ENCODE measurements at places on chromosomes 2 and 18. TPM values are rescaled to one million over a fixed set of nuclear protein-coding genes. Genes with fewer than 3 reads are reported as not detected.

DNA sequence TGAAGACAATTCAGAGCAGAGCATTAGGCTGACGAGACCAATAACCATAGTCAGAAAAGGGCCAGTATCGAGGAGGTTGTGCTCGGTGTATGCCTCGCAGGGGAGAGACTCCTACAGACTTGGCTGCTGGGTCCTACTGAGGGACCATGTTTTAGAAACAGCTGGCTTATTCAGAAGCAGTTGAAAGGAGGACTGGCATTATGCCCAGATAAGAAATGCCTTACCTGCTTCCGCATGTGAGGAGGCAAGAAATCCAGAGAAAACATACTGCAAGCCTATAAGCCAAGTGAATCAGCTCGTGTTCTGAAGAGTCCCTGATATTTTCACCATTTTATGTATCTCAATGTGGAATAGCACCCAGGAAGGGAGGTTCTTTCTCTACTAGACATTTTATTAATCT, 434.7 kb downstream of the GRB14 start:
- H3K27ac ChIP-seq = no peak overlapping the region
- H3K4me3 ChIP-seq = no peak overlapping the region
- H3K4me1 ChIP-seq = no peaks in the 10 kb centered on the region
- DNase-seq = no peak

DNA sequence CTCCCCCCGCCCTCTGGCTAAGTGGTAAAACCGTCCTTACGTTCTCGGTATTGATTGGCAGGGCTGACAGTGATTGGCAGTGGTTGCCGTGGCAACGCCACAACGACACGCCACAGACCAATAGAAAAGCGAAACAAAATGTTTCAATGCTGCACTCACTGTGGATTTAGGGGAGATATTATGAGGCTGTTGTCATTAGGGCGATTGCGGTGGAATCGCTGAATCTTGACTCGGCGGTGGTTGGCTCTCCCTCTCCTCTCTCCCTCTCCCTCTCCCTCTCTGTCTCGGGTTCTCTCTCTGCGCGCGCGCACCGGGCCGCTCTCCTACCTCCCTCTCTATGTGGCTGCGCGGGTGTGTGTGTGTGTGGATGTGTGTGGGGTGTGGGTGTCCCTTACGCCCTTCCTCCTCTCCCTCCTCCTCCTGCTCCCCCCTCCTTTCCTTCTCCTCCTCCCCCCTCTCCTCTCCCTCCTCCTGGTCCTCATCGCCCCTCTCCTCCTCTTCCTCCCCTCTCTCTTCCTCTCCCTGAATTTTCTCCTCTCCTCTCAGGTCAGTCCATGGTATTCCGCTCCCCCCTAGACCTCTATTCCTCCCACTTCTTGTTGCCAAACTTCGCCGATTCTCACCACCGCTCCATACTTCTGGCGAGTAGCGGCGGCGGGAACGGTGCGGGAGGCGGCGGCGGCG, at the start of gene SIX3:
TSS of gene SIX3 (plus strand) at position 152 of the 684 bp plus-strand sequence. CDS start at position 555, 403 bp downstream.
- no peak within 1 kb of the TSS for H3K4me3 ChIP-seq
- H3K27me3 ChIP-seq = peaks cover 56% of the 10 kb centered on the region
- H3K4me1 ChIP-seq = peaks cover 49% of the 10 kb centered on the region
- no peak for DNase-seq

Gene EPB41L3
- 22.1 TPM for total RNA-seq

DNA sequence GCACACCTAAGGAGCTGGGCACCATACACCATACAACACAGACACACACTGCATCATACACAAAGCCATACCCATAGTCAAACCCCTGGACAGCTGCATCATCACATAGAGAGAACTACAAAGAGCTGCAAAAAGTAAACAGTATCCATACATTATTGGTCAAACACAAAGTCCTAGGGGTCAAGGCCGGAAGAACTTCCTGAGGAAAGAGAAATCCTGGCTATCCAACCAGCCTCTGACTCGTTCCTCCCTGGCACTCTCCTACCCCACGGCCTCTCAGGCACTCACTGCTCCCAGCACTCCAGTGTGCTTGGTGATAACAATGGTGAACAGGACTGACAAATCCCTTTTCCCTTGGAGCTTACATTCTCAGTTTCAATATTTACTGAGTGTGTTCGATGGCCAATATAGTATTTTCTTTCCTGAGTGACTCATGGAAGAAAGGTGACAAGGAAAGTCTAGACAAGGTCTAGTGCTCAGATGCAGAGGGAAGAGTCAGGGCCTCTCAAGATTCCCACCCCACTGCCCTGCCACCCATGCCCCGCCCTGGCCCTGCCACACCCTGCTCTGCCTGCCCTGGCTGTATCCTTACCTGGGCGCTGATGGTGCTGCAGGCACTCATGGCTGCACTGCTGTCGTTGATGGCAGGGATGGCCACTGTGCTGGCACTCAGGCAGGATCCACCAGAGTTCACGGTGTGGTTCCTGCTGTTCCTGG, 3.4 kb downstream of the CFAP65 start:
- no peak for DNase-seq
- H3K27me3 ChIP-seq = peaks cover 9% of the 10 kb centered on the region
- H3K36me3 ChIP-seq = no peaks in the 10 kb centered on the region
- no peak overlapping the region for H3K4me3 ChIP-seq
- H3K27ac ChIP-seq = no peak overlapping the region

DNA sequence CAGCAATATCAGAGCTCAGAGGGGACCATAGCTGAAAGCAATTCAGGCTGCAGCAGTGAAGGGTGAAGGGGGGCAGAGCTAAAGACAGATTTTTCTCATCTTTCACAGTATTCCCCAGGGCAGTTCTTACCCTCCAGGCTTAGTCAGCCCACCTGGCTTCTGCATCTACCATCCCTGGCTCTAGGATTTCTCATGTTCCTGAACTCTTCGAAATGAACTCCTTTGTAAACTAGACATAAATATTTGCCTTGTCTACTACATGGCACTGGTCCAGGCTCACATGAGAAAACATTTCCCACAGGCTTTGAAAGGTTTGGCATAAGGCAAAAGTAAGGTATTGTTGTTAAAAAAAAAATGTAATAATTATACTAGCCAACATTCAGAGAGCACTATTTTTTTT, 23.6 kb upstream of the NEB start:
- no peaks in the 10 kb centered on the region for H3K36me3 ChIP-seq
- no peak overlapping the region for H3K27ac ChIP-seq
- no peak for DNase-seq

DNA sequence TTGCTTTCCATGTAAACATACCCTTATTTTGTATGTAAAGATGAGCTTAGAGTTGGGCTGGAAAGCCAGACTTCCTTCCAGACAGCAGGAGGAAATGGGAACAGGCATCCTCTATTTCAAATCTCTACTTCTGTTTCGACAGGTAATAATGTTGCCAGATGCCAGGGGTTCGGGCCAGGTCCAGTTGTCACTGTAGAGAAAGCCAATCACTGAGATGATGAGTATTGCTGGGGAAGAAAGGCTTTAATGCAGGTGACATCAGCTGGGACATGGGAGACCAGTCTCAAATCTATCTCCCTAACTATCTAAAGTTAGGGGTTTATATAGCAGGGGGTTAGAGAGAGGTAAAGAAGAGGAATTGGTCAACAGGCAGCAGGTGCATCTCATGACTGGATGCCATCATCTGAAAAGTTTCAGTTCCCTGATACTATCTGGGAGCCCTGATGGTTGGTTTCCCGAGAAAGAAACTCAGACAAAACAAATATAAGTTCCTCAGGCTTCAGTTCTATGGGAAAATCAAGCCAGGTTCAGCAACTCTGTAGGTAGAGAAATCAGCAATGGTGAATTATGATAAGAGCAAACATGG, 9.3 kb upstream of the MTCL1 start:
- H3K27me3 ChIP-seq = no peaks in the 10 kb centered on the region
- H3K4me1 ChIP-seq = no peaks in the 10 kb centered on the region

Data from body of pancreas (tissue), 4 donors.